ENCODE measurements at places on chromosomes 16 and 17.

GRCh38 chr16:69217433-69217832 lies 30.5 kb downstream of the SNTB2 start:
- DNase-seq = no peak

- DNase-seq = no peak
Observed at GRCh38 chr17:6699997-6700947, 12.9 kb downstream of the SLC13A5 start.

DNA sequence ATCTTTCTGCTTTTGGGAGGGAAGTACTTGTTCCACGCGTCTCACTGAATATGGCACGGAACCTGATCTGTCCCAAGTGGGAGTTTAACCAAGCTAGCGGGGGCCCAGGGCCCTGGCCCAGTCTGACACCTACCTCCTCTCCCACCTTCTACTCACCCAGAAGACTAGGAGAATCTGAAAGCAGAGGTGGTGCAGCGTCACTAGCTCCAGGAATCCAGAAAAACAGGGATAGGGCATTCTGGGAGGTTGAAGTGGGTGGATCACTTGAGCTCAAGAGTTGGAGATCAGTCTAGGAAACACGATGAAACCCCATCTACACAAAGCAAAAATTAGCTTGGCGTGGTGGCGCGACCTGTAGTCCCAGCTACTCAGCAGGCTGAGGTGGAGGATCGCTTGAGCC lies 163.5 kb upstream of the ZNF267 start:
- DNase-seq = no peak

DNA sequence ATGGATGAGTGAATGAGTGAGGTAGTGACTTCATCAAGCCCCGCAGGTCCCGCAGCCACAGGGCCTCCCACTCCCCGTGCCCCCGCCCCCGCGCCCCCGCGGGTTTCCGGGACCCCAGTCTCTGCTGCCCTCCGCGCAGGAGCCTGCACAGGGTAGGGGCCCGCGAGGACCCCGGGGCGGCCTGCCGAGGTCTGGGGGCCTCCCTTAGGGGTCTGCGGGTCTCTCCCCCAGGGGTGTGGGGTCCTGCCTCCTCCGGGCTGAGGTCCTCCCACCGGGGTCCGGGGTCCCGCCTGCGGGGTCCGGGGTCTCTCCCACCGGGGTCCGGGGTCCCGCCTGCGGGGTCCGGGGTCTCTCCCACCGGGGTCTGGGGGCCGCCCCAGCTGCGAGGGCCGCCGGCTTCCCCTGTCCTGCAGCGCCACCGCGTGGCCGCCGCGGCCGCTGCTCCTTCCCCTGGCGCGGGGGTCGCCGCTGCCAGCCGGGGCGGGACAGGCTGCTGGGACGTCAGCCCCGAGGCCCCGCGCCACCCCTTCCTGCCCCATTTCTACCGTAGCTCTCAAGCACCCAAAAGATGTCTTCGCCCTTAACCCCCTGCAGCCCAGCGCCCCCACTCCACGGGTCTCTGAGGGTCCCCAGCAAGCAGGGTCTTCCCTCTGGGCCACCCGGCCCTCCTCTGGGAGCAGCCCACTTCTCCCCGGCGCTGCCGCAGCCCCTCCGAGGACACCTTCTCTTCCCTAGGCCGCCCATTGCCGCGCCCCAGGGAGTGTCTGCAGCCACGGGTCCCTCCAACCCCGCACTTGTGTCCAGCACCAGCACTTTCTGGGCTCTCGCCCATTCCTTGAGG lies 10.4 kb upstream of the CHMP6 start:
- DNase-seq = no peak

DNA sequence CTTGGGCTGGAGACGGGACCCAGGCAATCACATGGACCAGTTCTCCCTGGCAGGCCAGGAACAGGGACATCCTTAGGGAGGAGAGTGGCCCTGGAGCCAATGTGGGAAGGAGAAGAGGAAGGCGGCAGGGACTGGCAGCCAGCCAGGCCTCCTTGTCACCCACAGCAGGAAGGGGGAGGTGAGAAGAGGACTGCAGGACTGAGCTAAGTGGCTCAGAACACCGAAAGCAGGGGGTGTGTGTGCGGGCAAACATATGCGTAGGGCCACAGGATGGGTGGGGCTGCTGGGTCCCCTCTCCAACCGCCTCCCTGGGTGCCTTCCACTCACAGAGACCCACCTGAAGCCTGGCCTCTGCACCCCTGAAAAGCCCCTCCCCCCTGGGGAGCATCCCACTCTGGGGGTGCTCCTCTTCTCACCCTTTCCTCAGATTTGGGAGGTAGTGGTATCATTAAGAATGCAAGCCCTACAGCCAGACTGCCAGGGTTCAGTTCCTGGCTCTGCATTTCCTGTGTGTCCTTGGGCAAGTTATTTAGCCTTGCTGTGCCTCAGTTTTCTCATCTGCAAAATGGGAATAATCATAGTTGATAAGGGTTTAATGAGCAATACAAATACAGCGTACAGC lies 8.1 kb downstream of the PNMT start:
- no peak for DNase-seq

GRCh38 chr17:82564241-82564640 lies 44.7 kb downstream of the FOXK2 start:
- DNase-seq = no peak

GRCh38 chr17:67554634-67555033 lies 163.1 kb upstream of the NOL11 start:
- no peak for DNase-seq

- no peak for DNase-seq
Observed at GRCh38 chr17:68780596-68780995, 174.6 kb downstream of the ABCA8 start.

GRCh38 chr16:54417384-54417783 lies 130.8 kb upstream of the IRX3 start:
- DNase-seq = no peak

GRCh38 chr16:54233615-54234014 lies 53.0 kb downstream of the IRX3 start:
- DNase-seq = no peak

- DNase-seq = no peak
Observed at GRCh38 chr16:47058295-47059086, 85.0 kb upstream of the DNAJA2 start.

- no peak for DNase-seq
Observed at GRCh38 chr17:9868552-9868951, 36.5 kb downstream of the RCVRN start.

DNA sequence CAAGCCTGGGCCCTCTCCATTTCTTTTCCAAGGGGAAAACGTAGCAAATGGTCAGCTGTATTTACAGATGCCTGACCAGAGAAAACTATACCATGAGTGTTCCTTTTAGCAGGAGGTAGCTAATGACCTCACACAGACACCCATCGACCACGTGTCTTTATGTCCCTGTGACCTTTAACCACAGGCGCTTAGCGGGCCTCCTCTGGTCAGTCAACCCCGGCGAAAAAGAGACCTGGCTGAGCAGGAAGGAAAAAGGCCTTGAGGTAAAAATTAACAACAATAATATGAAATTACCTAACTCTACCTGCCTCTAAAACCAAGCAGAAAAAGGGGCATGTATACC lies 9.1 kb downstream of the NUDT16L1 start:
- no peak for DNase-seq

DNA sequence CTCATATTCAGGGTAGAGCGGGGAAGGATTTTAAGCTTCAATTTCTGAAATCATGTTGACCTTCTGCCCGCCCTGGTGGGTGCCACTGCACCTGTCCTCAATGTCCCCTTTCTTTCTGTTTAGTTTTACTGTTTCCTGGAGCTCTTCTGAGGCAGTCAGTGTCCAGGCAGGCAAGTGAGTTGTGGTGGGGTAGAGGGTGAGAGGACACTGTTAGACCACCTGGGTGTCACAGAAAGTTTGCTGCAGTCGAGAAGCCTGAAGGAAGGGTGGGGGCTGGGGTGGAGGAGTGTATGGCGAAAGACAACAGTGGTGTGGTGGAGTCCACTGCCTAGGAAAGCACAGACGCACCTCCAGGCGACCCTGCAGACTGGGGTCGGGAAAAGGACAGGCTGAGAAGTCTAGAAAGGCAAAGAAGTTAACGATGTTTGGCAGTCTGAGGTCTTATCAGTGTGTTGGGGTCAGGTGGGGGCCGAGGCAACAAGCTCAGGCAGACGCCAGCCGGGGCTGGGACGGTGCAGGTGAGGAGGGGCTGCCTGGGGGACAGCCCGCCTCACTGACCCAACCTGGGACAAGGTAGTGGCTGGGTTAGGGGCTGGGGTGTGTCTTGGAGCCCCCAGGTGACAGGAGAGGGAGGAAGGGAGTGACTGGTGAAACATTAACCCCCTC lies 23.3 kb upstream of the HOXB13 start:
- DNase-seq = no peak

- no peak for DNase-seq
Observed at GRCh38 chr16:88420496-88420895, 32.6 kb upstream of the ZFPM1 start.

GRCh38 chr16:81752225-81752875 lies 26.7 kb upstream of the PLCG2 start:
- DNase-seq = no peak

- DNase-seq = no peak
Observed at GRCh38 chr16:79451196-79451816, 149.2 kb downstream of the MAF start.

- DNase-seq = no peak
Observed at GRCh38 chr17:1710807-1711553, 803 bp upstream of the TLCD2 start.

DNA sequence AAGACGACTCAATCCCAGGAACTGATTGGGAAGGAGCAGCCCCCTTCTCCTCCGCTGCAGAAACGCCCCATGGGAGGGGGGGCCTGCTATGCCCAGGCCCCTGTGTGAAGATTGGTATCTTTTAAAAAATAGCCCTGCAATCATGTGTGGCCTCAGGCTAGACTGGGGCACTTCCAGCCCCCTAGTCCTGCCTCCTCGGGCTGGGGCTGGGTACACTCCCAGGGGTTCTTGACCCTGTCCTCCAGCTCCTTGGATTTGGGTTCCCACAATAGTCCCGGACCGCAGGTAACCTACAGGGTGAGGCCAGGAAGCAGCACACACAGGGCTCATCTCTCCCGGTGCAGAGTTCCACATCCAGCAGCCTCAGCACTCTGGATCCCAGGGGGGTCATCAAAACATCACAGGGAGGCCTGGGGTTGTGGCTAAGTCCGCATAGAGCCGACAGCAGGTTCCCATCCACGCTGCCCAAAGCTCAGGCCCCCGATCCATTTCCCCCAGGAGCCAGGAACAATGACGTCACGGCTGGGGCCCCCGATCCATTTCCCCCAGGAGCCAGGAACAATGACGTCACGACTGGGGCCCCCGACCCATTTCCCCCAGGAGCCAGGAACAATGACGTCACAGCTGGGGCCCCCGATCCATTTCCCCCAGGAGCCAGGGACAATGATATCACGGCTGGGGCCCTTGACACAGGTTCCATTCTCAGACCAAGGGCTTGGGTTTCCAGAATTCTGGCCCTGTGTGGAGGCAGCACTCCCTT lies 202.4 kb downstream of the IRF8 start:
- DNase-seq = no peak

DNA sequence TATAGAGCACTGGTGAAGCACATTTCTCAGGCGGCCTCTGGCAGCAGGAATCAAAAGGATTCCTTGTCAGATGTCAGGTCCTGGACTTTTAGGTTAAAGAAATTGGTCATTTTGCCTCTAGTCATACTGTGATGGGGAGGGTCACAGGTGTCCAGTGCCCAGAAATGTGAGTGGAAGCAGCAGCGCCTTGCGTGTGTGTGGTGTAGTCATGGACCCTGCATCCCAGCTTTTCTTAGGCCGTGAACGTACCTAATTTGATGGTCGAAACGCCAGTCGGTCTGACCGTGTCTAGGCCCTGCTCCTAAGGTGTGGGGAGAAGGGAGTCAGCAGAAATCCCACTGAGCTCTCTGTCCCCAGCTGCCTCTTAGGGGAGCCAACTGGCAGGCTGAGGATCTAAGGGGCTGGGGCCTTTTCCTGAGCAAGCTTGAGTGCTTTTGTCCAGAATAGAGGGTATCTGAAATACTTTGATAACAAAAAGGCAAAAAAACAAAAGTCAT lies 32.0 kb downstream of the POLR3E start:
- DNase-seq = no peak

GRCh38 chr17:77746393-77746792 lies 212.1 kb upstream of the TNRC6C start:
- DNase-seq = no peak

DNA sequence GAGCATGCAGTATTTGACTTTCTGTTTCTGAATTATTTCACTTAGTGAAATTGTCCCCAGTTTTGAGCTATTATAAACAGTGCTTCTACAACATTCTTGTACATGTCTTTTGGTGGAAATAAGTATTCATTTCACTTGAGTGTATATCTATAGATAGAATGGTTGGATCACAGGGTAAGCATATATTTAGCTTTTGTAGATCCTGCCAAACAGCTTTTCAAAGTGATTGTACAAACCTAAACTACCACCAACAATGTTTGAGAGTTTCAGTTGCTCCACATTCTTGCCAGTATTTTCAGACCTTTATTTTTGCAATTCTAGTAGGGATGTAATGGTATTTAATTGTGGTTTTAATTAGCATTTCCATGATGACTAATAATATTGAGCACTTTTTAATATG lies 91.6 kb downstream of the CCT6B start:
- no peak for DNase-seq

GRCh38 chr17:30161601-30162000 lies 45.0 kb downstream of the NSRP1 start:
- no peak for DNase-seq

DNA sequence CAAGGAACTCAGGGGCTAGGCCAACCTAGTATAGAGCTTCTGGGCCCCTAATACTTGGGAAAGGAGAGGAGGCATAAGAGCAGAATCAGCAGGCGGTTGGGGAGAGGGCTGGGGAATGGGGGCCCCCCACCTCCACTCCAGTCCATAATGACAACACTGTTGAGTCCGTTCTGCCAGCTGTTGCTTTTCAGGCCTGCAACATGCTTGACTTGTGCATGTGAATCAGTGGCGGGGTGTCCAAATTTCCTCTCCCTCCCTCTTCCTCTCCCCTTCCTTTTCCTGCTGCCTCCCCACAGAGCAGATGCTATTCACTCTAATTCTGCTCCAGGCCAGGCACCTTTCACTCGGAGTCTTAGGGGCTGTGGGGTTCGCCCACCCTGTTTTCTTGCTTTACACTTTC lies 31.7 kb downstream of the SGSM2 start:
- DNase-seq = no peak

Measured in SW 1271 (cell line).